ENCODE measurements at places on chromosomes 6 and 20.

- no peak for DNase-seq
Measured at GRCh38 chr20:17560344-17561074, 9.4 kb upstream of the DSTN start.

DNA sequence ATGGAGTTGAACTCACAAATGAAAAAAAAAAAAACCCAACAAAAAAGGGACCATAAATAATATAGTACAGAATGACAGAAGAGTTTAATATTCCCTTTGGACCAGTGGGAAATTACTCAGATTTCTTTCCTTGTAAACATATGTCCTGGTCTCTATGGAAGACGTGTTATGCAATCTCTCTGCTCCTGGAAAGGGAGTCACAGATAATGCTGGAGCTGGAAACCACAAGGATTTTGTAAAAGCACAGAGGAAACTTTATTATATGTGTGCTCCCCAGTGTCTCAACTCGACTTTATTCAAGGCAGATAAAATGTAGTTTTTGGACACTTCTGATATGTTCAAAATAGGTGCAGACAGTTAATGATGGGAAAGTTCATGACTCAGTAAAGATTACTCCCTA lies 88.1 kb upstream of the ZFP64 start:
- no peak for DNase-seq

- no peak for DNase-seq
Measured at GRCh38 chr6:20946022-20946421, 411.8 kb downstream of the CDKAL1 start.

- peak; percentile 86 for DNase-seq
Measured at GRCh38 chr6:157107915-157108651, 215.2 kb downstream of the TMEM242 start.

- DNase-seq, result peak; percentile 56
Measured at GRCh38 chr6:56953597-56954402, 1.1 kb upstream of the BEND6 start.

DNA sequence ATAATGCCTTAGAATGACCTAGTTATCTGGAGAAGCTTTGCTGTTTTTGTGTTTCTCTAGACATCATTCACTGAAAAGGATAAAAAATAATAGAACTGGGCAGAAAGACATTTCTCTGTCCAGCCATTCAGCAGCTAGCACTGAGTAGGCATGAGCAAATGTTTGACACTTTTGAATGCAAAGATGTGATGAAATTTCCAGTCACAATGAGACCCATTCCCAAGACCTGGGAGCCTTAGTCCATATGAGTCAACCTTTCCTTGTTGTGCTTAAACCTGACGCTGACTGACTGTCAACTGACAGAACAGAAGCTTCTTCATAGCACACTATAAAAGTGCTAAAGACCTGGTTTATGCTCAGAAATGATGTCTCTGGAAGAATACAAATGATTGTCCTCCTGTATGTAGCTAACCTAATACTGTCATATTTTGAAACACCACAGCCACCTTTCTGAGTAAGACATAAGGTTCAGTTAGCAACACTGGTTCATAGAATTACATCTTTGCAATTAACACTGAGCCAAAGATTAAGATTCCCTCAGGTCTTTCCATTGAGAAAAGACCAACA lies 17.1 kb downstream of the RALGAPA2 start:
- no peak for DNase-seq

DNA sequence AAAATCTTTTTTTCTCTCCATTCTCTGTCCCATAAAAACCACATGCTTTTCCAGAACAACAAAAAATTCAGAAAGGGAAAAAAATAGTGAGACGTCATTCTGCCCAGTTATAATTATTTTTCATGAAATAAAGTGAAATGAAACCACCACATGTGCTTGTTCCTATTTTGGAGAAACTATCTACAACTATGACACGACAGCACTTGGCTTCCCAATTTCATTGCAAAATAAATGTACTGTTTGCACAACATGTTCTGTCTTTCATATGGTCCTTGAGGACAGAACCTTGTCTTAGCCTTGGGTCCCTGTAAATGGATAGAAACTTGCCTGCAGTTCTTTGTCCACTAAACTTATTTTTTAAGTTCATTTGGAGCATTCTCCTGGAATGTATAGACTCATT lies 5.6 kb upstream of the MAN1A1 start:
- DNase-seq, result no peak

GRCh38 chr6:159331451-159331850 lies 162.3 kb downstream of the FNDC1 start:
- no peak for DNase-seq

All from erythroblast (primary cell).